ENCODE measurements at places on chromosomes 6 and 20. TPM values are rescaled to one million over a fixed set of nuclear protein-coding genes. Genes with fewer than 3 reads are reported as not detected.

GRCh38 chr6:119343167-119343566 is 6.4 kb downstream of the MAN1A1 start:
- no peak overlapping the region for H3K4me3 ChIP-seq
- H3K4me1 ChIP-seq = peaks cover 9% of the 10 kb centered on the region

- H3K36me3 ChIP-seq = no peaks in the 10 kb centered on the region
- H3K27ac ChIP-seq = no peak overlapping the region
- H3K27me3 ChIP-seq = no peaks in the 10 kb centered on the region
- H3K4me1 ChIP-seq = no peaks in the 10 kb centered on the region
- no peak overlapping the region for H3K4me3 ChIP-seq
- DNase-seq = no peak
These were observed 51.4 kb upstream of the JARID2 start for GRCh38 chr6:15194453-15194852.

DNA sequence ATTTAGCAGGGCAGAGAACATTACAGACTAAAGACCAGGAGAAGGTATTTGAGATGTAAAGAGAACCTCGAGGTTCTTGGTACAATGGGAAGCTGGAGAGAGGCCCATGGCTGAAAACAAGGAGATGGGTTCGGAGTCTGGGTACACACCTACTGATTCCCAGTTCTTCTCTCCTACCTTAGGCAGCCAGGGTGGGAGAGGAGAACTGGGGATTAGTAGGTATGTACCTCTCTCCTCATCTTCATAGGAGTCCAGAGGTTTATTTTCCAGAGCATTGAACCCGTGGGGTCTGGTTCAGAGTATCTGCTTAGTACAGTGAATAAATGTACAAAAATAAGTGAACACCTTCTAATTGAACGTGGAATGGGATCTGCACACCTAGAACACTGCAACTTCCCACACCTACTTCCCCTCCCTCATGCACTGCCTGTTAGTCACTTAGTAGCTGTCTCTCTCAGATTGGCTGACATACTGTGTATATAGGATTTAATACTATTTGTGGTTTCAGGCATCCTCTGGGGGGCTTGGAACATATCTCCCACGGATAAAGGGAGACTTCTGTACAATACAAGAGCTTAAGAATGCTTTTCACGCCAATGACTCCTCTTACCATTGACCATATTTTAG is 23.5 kb upstream of the NUP153 start:
- no peaks in the 10 kb centered on the region for H3K27me3 ChIP-seq
- H3K4me3 ChIP-seq = no peak overlapping the region
- H3K4me1 ChIP-seq = peaks cover under 1% of the 10 kb centered on the region
- DNase-seq = no peak

KIF13A gene
- polyA plus RNA-seq = 17.2 TPM

Data from lung (tissue), 17 donors.